SJCRH30 (cell line): ENCODE measurements at places on chromosomes 16 and 17.
A peak's percentile ranks its signal among the peaks of the same experiment; 100 is the strongest.

DNA sequence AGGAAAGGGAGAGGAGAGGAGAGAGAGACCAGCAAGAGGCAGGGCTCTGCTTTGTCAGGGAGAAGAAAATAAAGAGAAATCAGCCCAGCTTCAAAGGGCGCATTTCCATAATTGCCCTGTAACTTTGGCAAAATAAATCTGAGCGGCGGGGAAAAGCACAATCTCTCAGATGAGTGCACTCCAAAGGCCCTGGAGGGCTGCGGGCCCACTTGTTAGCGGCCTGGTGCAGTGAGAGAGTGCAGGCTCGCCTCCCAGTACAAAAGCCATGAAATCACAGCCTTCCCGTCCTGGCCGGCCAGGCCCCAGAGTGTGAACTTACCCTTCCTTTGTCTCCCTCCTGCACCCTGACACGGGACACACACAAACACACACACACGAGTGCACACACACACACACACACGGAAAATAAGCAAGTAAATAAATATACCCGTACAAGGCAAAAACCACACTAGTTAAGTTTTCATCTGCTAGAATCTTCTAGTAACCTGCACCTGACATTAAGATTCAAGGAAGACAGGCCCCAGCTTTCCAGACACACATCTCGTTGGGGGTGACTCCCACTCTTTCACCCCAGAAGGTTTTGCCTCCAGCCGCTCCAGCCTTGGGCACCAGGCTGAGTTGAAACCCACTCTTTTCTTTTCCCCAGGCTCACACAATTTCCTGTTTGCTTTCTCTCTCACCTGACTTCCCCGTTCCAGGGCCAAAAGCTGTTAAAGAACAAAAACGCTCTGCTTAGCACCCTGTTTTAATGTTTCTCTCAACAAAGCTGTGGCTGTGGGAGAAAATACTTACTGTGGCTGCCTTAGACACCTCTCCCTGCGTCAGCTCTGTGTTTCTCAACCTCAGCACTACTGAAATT lies 8.5 kb downstream of the IRX3 start:
- H3K27me3 ChIP-seq, result no peaks in the 10 kb centered on the region
- H3K4me3 ChIP-seq, result no peak overlapping the region
- no peaks in the 10 kb centered on the region for H3K4me1 ChIP-seq

DNA sequence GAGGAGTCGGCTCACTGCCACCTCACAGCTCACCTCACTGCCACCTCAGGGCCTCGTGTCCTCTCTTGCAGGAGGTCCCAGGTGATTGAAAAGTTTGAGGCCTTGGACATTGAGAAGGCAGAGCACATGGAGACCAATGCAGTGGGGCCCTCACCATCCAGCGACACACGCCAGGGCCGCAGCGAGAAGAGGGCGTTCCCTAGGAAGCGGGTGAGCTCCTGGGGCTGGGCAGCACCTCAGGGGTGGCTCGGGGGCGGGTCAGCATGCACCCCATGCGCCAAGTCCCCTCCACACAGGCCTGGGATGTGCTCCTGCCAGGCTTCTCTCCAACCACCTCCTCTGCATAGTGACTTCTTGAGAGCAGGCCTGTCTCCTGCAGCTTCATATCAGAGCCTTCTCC lies 63.6 kb downstream of the PLD6 start:
- DNase-seq, result no peak
- no peak overlapping the region for H3K4me3 ChIP-seq
- peaks cover 90% of the 10 kb centered on the region for H3K36me3 ChIP-seq
- no peak overlapping the region for H3K27ac ChIP-seq
- no peaks in the 10 kb centered on the region for H3K27me3 ChIP-seq
- no peaks in the 10 kb centered on the region for H3K4me1 ChIP-seq

GRCh38 chr17:77480509-77481215 lies 339.9 kb downstream of the SEC14L1 start:
- peaks cover 26% of the 10 kb centered on the region for H3K36me3 ChIP-seq
- peaks cover 15% of the 10 kb centered on the region for H3K4me1 ChIP-seq
- H3K27ac ChIP-seq, result peak overlapping the region; percentile 26; the same call in 1 of the 2 replicates
- no peak overlapping the region for H3K4me3 ChIP-seq
- peak; percentile 55 for DNase-seq

DNA sequence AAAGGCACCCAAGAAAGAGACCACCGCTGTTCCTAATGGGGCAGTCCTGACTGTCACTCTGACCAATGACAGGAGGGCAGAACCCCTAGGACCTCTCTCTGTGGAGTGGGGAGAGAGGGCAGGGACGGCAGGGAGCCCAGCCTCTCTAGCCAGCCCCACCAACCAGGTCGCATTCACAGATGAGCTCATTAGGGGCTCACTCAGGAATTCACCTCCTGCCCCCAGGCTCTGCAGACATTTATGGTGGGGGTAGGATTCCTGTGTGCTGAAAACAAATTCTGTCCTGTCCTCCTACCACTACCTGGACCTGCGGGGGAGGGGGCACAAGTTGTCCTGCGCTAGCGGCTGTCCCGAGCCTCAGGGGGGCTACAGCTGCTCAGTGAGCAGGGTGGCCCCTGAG lies 27.7 kb upstream of the GPRC5C start:
- H3K27me3 ChIP-seq, result peaks cover 3% of the 10 kb centered on the region; the same call in 1 of the 2 replicates
- no peak overlapping the region for H3K4me3 ChIP-seq
- no peaks in the 10 kb centered on the region for H3K4me1 ChIP-seq
- no peak overlapping the region for H3K27ac ChIP-seq
- H3K36me3 ChIP-seq, result no peaks in the 10 kb centered on the region

DNA sequence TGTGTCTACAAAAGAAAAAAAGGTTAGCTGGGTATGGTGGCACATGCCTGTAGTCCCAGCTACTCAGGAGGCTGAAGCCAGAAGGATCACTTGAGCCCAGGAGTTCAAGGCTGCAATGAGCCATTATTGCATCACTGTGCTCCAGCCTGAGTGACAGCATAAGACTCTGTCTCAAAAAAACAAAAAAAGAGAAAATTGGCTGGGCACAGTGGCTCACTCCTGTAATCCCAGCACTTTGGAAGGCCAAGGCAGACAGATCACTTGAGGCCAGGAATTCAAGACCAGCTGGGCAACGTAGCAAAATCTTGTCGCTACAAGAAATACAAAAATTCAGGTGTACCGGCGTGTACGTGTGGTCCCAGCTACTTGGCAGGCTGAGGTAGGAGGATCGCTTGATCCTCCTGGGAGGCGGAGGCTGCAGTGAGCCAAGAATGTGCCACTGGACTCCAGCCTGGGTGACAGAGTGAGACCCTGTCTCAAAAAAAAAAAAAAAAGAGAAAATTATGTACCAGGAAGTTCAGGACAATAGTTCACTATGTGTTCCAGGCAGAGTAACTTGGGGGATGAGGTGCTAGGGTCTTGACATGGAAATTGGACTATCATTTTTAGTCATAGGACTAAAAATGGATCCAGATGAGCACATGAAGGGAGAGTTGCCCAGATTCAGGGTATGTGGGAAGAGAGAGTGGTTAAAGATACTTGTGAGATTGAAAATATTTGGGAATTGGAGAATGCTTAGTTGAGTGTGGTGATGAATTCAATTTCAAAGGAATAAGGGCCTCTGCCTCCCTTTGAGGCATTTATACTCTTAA lies 11.0 kb downstream of the ALDH3A2 start:
- H3K4me1 ChIP-seq, result no peaks in the 10 kb centered on the region
- H3K36me3 ChIP-seq, result peaks cover 58% of the 10 kb centered on the region
- no peak overlapping the region for H3K4me3 ChIP-seq
- DNase-seq, result no peak

DNA sequence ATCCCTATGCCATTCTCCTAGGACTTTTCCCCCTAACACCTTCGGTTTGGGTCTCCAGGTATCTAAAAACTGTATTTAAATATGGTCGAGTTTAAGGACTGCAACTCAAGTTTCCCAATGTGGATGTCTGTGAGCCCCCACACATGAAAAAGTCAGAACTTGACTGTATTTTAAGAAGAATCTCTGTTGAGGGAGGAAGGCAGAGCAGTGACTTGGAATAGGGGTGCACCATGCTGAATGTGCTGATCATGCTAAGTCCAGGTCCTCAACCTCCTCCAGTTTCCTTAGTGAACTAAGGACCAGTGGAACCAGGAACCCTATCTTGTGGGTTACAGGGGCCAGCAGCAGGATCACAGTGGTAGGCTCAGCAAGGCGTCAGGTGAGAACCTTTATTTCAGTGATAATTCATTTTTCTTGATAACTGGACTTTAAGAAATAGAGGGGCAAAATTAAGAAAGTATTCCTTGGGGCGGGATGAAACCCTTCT lies 19.5 kb downstream of the GRB7 start:
- H3K27ac ChIP-seq, result no peak overlapping the region
- H3K27me3 ChIP-seq, result peaks cover 8% of the 10 kb centered on the region; the same call in 1 of the 2 replicates
- no peak for DNase-seq
- no peaks in the 10 kb centered on the region for H3K36me3 ChIP-seq
- no peak overlapping the region for H3K4me3 ChIP-seq

DNA sequence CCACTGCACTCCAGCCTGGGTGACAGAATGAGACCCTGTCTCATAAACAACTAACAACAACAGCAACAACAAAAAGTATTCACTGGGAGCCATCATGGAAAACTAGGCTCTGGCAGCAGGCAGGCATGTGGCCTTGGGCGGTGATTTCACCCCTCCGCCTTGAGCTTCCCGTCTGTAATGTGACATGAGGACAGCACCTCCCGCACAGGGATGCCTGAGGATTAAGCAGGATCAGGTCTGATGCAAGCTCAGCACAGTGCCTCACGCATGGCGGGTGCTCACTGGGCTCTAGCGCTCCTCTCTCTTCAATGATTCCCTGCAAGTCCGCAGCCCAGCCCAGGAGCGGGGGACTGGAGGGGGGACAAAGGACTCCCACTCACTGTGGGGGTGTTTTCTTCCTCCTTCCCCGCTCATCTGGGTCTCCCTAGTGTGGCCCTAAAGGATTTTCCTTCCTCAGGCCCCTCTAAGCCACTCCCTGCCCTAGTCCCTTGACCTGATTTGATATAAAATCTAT lies 2.8 kb downstream of the PLCD3 start:
- no peaks in the 10 kb centered on the region for H3K27me3 ChIP-seq
- peaks cover 24% of the 10 kb centered on the region for H3K4me1 ChIP-seq
- no peak overlapping the region for H3K4me3 ChIP-seq
- H3K36me3 ChIP-seq, result no peaks in the 10 kb centered on the region

GRCh38 chr17:15507896-15508295 lies 40.5 kb upstream of the CDRT4 start:
- H3K27me3 ChIP-seq, result peaks cover 4% of the 10 kb centered on the region; the same call in 1 of the 2 replicates
- no peaks in the 10 kb centered on the region for H3K4me1 ChIP-seq
- H3K36me3 ChIP-seq, result no peaks in the 10 kb centered on the region
- no peak overlapping the region for H3K4me3 ChIP-seq
- no peak for DNase-seq
- H3K27ac ChIP-seq, result no peak overlapping the region

- H3K36me3 ChIP-seq, result peaks cover 36% of the 10 kb centered on the region
- no peak overlapping the region for H3K27ac ChIP-seq
- no peak for DNase-seq
- H3K4me3 ChIP-seq, result no peak overlapping the region
Measured at GRCh38 chr17:65848751-65849150, 287.3 kb upstream of the AXIN2 start.

DNA sequence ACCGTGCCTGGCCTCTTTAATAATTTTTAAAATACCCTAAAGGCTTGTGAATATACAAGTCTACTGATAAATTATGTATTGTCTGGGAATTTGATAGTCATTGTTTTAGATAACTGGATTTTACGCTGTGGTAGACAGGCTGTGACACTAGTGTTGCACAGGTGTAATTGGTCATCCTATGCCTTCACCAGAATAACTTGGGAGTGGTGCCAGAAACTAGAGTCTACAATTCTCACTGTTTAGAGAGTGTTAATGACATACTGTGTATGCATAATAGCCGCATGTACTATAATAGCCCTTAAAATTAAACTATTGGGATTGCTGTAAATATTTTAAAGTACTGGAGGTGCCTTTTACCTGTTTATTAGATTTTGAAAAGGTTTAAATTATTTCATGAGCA lies 11.4 kb downstream of the CNEP1R1 start:
- H3K27me3 ChIP-seq, result no peaks in the 10 kb centered on the region
- H3K4me3 ChIP-seq, result no peak overlapping the region
- H3K27ac ChIP-seq, result no peak overlapping the region
- H3K36me3 ChIP-seq, result peaks cover 5% of the 10 kb centered on the region; the same call in 1 of the 2 replicates
- DNase-seq, result no peak

GRCh38 chr17:30352240-30352814 lies 18.5 kb upstream of the TMIGD1 start:
- no peak overlapping the region for H3K27ac ChIP-seq
- no peaks in the 10 kb centered on the region for H3K27me3 ChIP-seq
- no peak overlapping the region for H3K4me3 ChIP-seq
- H3K36me3 ChIP-seq, result no peaks in the 10 kb centered on the region
- H3K4me1 ChIP-seq, result no peaks in the 10 kb centered on the region

DNA sequence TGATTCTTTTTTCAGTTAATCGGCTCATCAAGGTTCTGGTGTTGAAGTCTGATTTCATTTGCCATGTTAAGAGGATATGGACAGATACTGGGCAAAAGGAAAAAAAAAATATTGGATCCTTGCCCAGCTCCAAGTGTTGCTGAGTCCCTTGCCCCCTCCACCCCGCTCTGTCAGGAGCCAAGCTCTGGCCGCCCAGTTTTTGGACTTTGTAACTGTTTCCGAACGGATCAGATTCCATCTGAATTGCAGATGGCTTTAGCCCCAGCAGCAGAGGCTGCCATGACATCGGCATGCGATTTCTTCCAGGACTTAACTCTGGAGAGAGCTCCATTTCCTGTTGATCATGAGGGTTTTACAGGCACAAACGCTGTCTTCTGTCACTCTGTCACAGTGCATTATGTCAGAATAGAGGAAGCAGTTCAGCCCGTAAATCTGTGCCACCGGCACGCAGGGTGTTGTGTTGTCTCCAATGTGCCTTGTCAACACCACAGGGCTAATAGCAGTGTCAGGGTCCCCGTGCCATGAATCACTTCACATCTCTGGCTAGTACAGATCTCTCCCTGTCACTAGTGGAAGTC lies 615.6 kb downstream of the MAF start:
- no peaks in the 10 kb centered on the region for H3K4me1 ChIP-seq
- no peak overlapping the region for H3K27ac ChIP-seq
- peak; percentile 31 for DNase-seq
- H3K4me3 ChIP-seq, result peak overlapping the region; percentile 37
- no peaks in the 10 kb centered on the region for H3K36me3 ChIP-seq

GRCh38 chr16:53123747-53124146 lies 69.0 kb downstream of the CHD9 start:
- no peak overlapping the region for H3K4me3 ChIP-seq
- H3K36me3 ChIP-seq, result no peaks in the 10 kb centered on the region
- no peaks in the 10 kb centered on the region for H3K4me1 ChIP-seq
- H3K27ac ChIP-seq, result no peak overlapping the region
- no peaks in the 10 kb centered on the region for H3K27me3 ChIP-seq
- no peak for DNase-seq
